Inflammatory macrophage (primary cell): ENCODE measurements at places on chromosomes 13 and 19.

- no peak for DNase-seq
Measured at GRCh38 chr13:76846363-76846762, 39.8 kb downstream of the KCTD12 start.

DNA sequence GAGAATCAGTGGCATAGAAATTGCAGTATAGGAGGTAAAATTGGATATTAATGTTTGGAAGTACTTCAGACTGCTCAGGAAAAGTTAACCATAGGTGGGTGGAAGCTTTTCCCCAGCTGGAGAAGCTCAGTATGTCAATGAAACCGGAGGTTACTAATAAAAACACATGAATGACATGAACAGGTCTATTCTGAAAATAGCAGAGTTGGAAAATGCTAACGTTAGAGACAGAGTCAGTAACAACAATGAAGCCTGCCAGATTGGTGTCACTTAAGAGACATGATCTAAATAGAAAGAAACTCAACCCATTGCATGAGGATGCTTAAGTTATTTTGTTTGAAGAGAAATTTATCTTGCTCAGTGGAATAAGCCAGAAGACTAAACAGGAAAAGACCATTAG is 364.5 kb downstream of the DNAJC15 start:
- no peak for DNase-seq

DNA sequence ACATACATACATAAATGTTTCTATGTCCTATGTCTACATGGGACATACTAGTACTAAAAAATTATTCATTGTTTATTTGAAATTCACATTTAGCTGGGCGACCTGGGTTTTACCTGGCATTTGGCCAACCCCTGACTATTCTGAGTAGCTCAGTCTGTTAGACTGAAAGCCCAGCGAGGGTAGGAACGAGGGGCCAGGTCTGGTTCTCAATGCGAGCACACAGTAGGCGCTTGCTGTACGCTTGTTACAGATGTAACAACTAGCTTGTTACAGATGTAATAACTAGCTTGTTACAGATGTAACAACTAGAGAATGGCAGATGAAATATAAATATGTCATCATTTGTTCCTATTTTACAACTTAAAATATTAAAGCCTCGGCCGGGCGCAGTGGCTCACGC is 920 bp upstream of the ANO8 start:
- DNase-seq: no peak

GRCh38 chr19:18346091-18346490 is 5.7 kb downstream of the PGPEP1 start:
- DNase-seq: no peak

DNA sequence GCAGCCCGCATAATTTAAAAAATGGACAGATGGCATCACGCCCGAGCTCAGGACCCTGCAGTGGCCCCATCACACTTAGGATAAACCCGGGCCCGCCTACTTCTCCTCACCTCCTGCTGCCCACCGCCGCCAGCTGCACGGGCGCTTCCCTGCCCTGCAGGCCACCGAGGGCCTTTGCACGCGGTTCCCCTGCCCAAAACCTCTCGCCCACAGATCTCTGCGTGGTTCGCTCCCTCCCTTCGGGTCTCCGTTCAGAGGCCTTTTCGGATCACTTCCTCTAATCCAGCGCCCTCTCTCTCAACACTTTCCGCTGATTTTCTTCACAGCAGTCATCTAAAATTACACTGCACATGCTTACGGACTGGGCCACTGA is 1.8 kb downstream of the SHISA7 start:
- peak; percentile 51 for DNase-seq

DNA sequence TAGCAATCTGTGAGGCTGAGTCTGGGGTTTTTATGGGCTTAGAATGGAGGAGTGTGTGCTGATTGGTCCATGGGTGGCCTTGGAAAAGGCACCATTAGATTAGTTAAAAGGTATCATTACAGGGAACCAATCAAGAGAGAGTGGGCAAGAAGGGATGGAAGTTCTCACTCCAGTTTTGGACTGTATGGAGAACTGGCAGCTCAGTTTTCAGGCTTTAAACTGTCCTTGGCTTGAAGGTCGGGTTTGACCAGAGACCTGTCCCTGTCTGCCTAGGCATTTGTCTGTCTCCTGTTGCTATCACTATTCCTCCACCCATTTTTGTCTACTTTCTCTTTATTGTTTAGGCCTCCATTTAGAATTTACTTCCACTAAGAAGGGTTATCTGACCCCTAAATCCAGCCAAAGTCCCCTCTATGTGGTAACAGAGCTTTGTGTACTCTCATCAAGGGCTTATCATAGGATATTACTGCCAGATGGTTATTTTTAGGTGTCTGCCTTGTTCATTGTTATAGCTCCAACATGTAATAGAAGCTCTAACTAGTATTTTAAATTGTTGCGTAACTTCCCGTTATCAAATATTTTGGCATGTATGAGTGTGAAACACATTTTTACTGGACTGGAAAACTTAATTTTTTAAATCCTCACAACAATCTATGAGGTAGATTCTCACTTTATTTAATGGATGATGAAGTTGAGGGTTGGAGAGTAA is 133.3 kb upstream of the SLC10A2 start:
- DNase-seq: no peak

GRCh38 chr13:50340146-50340545 is 324.9 kb downstream of the KCNRG start:
- no peak for DNase-seq

- DNase-seq: peak; percentile 60
Measured at GRCh38 chr19:34430738-34431625, 2.8 kb downstream of the UBA2 start.

GRCh38 chr19:33261511-33262189 is 36.0 kb upstream of the SLC7A10 start:
- peak; percentile 32 for DNase-seq

GRCh38 chr19:29793116-29793727 is 18.6 kb upstream of the CCNE1 start:
- DNase-seq: no peak

- DNase-seq: peak; percentile 47
Measured at GRCh38 chr13:44523146-44524015, 52.7 kb downstream of the TSC22D1 start.

DNA sequence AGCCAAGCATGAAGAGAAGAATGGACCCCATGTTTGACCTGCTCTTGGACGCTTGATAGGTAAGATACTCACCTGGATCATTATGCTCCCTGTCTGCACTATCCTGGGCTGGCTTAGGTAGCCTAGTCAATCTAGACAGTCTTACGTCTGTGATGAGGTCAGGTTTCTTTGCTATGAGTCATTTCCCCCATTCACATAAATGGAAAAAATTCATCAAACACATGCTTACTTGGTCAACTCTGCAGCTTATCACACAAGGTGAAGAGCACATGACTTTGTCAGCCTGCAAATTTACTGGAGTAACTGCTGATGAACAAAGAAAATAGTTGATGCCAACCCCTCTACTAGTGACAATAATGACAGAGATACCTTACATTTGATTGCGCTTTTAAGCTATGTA is 170.0 kb downstream of the NUFIP1 start:
- no peak for DNase-seq

DNA sequence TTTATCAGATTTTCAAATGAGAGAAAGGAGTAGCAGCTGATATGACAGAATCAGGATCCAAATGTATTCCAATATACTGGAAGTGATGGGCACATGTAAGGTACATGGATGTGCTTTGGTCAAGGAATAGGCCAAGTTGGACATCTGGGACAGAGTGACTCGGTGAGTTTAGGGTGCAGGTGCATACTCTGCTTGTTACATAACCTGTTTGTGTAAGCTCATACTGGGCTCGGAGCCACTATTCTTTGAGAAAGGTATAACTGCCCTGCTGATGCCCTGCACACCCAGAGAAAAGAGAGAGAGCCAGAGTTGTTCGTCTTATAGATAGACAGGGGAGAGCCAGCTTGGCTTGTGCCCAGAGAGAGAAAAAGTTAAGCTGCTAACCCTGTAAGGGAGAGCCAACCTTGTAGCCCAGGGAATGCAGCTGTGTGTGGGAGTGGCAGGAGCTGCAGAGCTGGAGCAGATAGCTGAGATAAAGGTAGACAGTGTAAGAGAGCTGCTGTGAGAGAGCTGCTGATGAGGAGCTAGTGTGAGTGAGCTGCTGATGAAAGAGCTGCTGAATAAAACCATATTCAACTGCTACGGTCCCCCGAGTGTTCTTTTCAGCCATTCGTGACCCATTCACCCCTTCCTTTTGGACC is 40.7 kb upstream of the N4BP2L1 start:
- no peak for DNase-seq

GRCh38 chr13:39148513-39148961 is 110.3 kb downstream of the NHLRC3 start:
- DNase-seq: no peak

DNA sequence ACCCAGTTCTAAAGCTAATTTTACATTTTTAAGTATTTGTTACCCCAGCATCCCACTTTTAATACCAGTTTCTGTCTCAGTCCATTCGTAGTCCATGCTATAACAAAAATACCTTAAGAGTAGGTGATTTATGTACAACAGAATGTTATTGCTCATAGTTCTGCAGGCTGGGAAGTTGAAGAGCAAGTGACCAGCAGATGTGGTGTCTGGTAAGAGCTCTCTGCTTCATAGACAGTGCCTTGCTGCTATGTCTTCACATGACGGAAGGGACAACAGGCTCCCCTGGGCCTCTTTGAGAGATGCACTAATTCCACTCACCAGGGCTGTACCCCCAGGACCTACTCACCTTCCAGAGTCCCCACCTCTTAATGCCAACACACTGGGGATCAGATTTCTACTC is 96.6 kb downstream of the COL4A2 start:
- DNase-seq: no peak

DNA sequence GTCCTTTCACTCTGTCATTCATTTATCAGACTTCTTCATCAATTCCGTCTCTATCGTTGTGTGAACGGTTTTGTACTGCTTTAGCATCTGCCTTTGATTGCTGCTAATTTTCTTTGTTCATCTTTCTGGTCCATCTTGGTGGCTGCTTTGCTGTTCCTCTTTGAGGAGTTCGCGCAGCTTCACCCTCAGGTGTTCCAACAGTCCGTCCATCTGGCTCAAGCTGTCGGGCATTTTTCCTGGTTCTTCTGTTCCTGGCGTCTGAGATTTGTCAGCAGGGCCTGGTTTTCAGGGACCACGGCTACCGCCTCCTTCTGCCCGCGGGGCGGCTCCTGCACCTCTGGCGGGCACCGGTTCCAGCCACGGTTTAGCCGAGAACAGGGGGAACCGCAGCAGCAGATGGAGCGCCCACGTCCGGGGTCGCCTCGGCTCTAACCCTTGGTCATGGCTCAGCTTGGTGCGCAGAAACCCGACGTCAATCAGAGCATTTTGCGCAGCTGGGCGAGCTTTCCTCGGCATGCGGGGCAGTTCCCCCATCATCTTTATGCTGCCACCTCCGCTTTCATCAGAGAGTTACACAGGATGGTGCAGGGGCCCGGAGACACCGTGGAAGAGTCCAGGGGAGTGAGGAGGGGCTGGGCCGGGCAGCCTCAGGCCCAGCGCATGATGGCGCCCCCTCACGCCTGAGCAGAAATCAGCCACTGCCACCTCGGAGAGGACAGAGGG is 89.5 kb downstream of the ZNF100 start:
- DNase-seq: no peak

GRCh38 chr19:49680421-49681351 is 3.6 kb downstream of the PRMT1 start:
- DNase-seq: peak; percentile 89

- DNase-seq: no peak
Measured at GRCh38 chr13:94712287-94712811, at the start of gene SOX21. Gene SOX21 (minus strand): TSS chr13:94712545. CDS start chr13:94712049, 496 bp downstream.

- no peak for DNase-seq
Measured at GRCh38 chr13:20431687-20432384, 93.8 kb downstream of the CRYL1 start.

DNA sequence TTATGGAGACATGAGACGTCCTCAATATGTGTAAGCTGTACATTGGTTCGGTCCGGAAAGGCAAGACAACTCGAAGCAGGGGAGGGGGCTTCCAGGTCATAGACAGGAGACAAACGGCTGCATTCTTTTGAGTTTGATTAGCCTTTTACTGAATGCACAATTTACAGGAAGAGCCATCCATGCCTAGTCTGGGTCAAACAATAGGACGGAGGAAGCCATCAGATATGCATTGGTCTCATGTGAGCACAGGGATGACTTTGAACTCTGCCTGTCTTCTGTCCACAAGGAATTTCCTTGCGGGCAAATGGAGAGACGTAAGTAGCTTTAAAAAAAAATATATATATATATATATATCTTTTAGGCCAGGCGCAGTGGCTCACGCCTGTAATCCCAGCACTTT is 1.9 kb upstream of the CCNP start:
- no peak for DNase-seq

DNA sequence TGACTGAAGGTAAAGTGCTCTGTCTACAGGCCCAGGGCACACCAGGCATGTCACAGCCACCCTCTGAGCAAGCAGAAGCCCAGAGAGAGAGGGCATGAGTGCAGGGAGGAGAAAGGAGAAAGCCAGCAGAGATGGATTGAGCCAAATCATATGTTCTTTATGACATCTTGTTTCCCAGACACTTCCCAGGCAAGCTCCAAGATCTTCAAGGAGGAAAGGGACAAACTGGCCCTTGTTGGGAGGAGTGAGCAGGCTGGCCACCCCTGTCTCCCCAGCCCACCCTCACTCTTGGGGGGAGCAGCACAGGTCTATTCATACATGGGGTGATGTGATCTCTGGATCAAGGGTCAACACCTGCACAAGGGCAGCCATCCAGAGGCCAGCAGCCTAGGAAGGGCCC is 298.8 kb downstream of the UQCRFS1 start:
- no peak for DNase-seq
